Gastroesophageal sphincter (tissue), 4 donors: ENCODE measurements at places on chromosomes 2 and 18. TPM values are rescaled to one million over a fixed set of nuclear protein-coding genes. Genes with fewer than 3 reads are reported as not detected.

- ATAC-seq = peak; percentile 36
Measured at GRCh38 chr18:69401226-69401971, 711 bp downstream of the DOK6 start.

DNA sequence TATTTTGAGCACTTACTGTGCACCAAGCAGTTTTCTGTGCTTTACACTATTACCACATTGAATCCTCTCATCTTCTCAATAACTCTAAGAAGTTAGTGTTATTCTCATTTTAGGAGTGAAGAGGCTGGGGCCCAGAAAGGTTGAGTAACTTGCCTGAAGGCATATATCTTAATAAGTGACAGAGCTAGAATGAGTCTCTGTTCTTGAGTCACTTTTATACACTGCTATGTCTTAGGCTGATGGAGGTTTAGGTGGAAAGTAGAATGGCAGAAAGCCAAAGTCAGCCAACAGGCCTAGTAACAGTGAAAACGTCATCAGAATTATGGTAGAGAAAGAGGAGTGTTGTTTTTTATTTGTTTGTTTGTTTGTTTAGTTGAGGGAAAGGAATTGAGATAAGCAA, 27.9 kb upstream of the RPE start:
- no peak for ATAC-seq

GRCh38 chr2:129129087-129129486, 810.4 kb upstream of the HS6ST1 start:
- no peak for ATAC-seq

TMEM163 gene
- total RNA-seq = 0.31 TPM

SLC35F5 gene
- total RNA-seq = 47.7 TPM
